HuH-7.5 (cell line): ENCODE measurements at places on chromosomes 12 and 14.

DNA sequence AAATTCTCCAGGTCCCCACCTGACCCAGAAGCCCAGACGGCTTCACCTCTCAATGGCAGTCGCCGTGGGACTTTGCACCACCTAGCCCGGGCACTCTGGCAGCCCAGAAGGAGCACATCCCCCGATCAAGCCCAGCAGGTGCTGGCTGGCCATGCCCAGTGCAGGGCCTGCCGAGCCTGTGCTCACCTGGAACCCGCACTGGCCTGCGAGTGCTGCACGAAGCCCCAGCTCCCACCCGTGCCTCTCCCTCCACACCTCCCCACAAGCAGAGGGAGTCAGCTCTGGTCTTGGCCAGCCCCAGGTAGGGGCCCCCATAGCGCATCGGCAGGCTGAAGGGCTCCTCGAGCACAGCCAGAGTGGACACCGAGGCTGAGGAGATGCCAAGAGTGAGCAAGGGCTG, 144.5 kb downstream of the NUBPL start:
- DNase-seq, result no peak

- no peak for DNase-seq
Observed at GRCh38 chr12:72286526-72286925, 14.4 kb downstream of the TRHDE start.

- no peak for DNase-seq
Observed at GRCh38 chr12:121934309-121934664, 15.9 kb downstream of the CFAP251 start.

GRCh38 chr12:57771236-57771872, 551 bp downstream of the METTL1 start:
- DNase-seq, result peak; percentile 95

GRCh38 chr14:25394356-25394755, 344.4 kb upstream of the STXBP6 start:
- no peak for DNase-seq

DNA sequence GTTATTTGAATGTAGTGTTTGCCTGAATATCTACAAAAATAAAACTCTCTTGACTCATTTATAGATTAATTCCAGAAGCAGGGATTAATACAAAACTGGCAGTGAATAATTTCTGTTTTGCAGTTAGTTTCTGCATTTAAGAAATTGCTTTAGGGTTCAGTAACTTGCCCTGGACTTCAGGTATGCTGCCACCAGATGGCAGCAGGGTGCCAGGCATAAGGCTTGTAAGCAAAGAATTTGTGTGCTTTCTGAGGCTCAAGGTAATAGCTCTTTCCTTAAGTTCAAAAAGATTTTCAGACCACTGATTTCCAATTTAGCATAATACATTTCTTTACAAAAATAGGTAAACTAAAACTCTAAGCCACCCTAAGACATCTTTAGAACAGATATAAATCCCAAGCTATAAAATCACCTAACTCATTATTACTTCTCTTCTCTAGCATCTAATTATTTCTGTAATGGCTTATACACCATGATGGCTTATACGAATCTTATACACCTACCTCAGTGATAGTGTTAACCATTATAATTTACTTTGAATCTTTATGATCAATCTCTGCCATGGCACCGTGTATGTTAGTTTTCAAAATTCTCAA, 398.3 kb downstream of the APAF1 start:
- peak; percentile 23 for DNase-seq

DNA sequence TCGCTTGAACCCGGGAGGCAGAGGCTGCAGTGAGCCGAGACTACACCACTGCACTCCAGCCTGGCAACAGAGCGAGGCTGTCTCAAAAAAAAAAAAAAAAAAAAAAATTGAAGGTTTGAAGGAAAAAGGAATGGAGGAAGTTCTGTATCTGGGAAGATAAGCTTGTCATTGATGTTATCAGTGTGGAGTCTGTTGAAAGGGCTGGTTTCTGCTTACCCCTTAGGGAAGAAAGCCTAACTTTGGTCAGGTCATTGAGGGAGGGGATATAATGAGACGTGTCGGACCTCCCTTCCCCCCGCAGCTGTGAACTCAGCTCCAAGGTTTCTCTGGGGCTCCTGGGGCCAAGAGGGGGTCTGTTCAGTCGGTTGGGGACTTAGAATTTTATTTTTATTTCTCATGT, 16.4 kb downstream of the DAO start:
- no peak for DNase-seq

- DNase-seq, result no peak
Observed at GRCh38 chr14:77372304-77372841, 4.5 kb downstream of the TMED8 start.

GRCh38 chr12:66776974-66777373, 98.1 kb upstream of the GRIP1 start:
- no peak for DNase-seq

DNA sequence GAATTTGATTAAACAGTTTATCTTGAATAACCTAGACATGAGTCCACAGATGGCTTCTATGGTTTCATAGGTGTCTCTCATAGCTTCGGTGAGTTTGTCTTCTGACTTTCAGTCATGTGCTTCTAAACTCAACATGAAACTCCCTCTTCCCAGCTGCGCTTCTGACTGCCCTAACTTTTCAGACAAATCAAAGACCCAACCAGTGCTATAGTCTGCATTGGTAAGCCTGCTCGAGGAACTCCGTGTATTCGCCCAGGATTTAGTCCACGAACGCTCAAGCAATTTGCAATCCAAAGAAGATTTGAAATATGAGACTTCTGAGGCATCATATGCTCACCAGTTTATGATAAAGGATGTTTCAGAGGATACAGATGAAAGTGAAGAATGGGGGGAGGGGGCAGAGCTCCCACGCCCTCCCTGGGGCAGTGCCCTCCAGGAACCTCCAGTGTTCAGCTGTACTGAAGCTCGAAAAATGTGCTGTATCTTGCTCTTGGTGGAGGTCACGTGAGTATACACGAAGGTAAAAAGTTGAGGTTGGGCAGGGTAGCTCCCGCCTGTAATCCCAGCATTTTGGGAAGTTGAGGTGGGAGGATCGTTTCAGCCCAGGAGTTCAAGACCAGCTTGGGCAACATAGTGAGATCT, 5.2 kb upstream of the RILPL2 start:
- no peak for DNase-seq

- DNase-seq, result no peak
Observed at GRCh38 chr12:87795555-87795954, 233.6 kb downstream of the C12orf50 start.

DNA sequence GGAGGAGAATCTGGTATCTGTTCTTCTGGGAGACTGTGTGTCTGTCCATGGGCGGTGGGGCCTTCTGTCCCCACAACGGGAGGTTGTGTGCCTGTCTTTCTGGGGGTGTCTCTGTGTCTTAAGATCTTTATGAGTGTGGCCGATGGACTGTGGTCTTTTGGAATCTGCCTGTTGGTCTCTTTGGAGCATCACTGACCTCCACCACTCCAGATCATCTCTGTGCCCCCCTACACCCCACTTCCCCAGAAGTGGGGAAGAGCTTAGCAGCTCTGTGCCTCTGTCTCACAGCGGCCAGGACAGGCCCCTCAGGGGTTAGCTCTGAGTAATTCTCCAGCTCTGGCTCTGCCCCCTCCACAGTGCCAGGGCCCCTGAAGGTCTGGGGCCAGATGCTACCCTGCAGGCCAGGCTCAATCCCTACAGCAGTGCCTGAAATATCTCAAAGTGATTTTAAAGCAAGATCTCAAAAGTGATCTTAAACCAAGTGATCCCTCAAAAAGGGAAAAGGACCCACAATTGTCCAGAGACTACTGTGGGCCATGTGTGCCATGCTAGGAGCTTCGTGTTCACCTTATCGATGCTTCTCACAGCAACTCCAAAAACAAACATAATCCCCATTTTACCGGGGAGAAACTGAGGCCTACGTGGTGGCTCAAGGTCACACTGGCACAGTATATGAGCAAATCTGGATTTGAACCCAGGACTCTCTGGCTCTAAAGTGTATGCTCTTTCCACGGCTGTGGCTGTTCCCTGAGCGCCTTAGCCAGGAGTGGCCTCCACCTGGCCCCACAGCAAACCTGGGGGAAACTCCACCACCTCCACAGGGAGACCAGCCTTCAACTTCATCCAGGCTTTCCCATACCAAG, 26.0 kb upstream of the KRT78 start:
- DNase-seq, result no peak

DNA sequence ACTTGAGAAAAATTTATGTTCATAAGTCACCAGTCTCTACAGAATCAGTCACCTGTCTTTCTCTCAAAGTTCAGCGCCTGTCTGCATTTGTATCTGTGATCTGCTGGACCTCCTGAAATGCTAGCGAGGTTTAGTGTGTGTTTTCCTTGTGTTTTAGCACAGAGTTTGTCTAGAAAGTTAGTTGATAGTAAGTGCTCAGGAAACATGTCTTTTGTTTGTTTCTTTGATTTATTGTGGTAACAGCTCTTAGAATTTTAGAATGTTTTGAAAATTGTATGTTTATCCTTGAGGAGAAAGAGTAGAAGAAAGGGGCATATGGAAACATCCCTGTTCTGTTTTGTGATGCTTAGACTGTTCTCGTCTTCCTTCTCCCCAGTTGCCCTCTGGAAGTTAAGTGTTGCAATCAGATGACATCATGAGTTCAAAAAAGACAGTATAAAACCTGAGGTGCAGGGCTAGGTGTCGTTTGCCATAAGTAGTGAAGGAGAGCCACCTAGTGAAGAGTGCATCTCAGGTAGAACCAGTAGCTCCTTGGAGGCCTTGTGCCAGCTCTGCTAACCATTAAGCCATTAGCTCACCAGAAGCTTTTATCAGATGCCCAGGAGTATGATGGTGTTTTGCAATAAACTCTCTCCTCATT, 44.8 kb downstream of the FBXW8 start:
- DNase-seq, result peak; percentile 38

DNA sequence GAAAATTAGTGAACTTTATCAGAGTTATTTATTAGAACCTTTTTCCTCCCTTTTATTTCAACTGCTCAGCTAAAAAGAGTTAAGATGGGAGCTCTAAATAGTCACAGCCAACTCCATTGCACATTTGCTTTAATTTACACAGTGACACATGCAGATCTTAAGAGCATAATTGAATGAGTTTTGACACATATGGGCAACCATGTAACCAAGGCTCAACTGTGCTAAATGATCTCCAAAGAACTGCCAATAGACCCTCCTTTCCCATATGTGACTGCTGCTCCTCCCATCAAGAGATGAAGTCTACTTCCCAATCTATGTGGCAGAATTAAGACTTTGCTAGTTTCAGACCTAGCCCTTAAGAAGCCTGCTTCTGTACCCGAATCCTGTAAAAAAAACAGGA, 960.0 kb downstream of the BCL11B start:
- DNase-seq, result no peak

DNA sequence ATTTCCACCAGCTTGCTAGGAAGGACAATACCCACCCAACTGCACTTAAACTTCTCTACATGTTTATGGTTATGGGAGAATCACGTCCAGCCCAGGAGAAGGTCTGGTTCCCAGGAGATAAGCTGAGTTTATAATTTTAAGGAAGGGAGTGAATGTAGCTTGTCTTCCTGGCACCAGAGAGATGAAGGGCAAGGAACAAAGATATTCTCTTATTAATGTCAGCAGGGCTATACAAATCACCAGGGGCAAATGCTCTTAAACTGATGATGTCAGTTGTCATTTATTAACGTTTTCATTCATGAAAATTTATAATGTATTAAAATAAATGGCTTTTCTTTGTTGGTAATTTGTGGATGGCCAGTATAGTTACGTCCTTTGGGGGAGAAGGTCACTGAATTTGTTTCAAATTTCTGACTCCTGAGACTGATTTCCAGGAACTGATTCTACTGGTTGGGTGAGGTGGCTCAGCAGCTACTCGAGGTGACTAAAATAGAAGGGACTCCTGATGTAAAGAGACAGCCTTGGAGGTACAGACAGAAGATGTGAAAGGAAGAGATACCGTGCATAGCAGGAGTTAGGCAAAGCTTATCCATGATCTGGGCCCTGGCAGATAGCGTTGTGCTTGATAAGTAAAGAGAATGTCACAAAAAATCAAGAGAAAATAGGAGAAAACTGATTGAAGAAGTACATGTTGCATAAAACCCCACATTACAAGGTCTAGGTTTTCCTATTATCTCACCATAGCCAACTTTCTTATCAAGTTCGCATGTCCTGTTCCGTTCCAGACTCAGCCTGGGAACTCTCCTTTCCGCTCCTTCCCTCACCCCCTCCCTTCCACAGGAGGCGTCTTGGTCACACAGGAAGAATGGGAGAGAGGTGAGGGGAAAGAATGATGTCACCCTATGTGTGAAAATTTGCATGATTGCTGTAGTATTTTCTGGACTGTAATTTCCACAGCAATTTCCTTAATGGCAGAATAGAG, 367.1 kb upstream of the FAR2 start:
- no peak for DNase-seq

- no peak for DNase-seq
Observed at GRCh38 chr12:116068853-116069252, 208.6 kb downstream of the MED13L start.

GRCh38 chr12:57011438-57012424, 4.6 kb downstream of the TAC3 start:
- DNase-seq, result no peak
